ENCODE measurements at places on chromosomes 11 and 22.

DNA sequence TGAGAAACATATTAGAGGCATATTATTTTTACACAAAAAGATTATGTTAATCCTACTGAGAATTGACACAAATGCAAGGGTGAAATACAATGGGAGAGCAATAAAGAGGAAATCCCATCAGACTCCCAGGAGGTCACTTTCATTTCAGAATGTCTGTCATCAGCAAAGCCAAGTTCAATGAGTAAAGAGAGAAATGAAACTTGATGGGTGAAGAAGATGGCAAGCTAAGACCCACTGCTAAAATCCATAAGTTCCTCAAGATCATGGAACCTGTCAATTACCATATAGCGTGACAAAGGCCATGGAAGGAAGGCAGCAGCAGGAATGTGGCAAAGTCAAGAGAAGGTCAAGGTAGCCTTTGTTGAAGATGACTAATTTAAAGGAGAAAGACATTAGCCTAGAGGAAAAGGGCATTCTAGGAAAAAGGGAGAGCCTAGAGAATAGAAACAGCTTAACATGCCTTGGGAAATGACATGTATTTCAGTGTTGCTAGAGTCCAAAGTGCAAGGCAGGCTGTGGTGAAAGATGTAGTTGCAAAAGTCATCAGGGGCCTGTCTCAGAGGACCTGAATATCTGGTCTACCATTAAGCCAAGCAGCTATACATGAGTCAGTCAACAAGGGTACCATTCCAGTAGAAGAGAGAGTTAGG is 43.1 kb downstream of the FAM168A start:
- no peak for DNase-seq

GRCh38 chr11:69923641-69924307 is 104.6 kb upstream of the FGF3 start:
- no peak for DNase-seq

DNA sequence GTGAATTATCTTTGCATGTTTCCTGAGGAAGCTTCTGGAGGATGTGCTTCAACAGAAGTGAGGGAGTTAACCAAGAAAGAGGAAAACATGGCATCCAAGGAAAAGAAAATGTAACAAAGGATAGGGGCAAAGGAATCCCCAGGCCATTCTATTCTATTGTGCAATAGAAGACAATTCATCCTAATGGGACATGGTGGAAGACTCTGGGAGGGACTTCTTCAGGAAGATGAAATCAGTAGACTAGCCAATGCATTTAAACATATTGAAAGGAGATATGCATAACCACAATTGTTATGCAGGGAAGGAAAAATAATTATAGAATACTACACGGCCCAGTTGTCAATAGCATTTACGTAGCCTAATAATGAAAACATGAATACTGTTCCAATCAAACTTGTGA is 55.7 kb downstream of the THAP12 start:
- DNase-seq = no peak

DNA sequence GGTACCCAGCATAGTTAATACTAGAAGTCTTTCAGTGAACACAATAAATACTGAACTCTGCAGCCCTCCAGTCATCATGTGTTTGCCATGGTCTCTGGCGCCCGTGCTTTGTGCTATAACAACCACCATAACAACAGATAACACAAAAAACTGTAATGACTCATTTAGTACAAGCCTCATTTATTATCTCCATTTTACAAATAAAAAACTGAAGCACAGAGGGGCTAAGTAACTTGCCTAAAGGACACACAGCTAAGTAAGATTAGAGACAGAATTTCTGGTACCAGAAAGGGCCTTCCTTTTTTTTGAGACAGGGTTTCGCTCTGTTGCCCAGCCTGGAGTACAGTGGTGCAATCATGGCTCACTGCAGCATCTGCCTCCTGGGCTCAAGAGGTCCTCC is 19.5 kb downstream of the RBFOX2 start:
- DNase-seq = no peak

DNA sequence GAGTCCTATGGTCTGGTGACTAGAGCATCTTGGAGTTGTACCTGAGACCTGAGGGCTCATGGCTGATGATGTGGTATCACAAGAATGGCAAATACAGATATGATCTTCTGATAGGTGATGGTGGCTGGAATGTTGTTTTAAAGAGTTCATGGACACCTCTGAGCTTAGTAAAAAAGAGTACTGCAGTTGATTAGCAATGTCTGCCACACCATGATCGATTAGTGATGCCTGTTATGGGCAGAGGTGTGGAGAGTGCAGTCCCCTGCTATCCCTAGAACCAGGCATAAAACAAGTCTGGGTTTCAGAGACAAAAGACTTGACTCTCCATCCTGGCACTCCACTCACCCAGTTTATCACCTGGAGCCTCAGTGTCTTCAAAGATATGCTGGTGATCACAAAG is 1.4 kb upstream of the BATF2 start:
- no peak for DNase-seq

- no peak for DNase-seq
These were observed 108.9 kb upstream of the DDI1 start for GRCh38 chr11:103927535-103927934.

DNA sequence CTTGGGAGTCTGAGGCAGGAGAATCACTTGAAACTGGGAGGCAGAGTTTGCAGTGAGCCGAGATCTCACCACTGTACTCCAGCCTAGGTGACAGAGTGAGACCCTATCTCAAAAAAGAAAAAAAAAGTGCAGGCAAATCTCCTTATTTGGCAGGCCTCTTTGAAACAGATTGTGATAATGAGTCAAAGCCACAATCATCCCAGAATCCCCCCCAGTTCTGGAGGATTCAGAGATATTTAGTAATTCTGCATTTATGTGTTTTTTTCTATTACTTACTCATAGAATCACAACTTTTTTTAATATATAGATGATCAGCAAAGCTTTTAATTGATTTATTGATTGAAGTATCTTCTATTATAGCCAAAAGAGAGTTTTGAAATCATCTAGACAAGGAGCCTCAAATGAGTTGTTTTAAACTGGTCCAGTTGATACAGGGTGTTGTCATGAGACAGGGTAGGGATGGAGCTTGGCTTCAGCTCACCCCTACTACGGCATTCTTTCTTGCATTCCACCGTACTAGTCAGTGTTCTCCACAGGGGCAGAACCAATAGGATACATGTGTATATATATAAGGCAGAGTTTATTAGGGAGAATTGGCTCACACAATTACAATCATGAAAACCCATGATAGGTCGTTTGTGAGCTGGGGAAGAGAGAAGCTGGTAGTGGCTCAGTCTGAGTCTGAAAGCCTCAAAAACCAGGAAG is 39.3 kb upstream of the SORL1 start:
- no peak for DNase-seq

- peak; percentile 87 for DNase-seq
These were observed 12.1 kb downstream of the HPS4 start for GRCh38 chr22:26471522-26471921.

GRCh38 chr11:38274031-38274430 is 1676.0 kb upstream of the RAG2 start:
- DNase-seq = no peak

- no peak for DNase-seq
These were observed 587.0 kb downstream of the DLG2 start for GRCh38 chr11:85040166-85040565.

All from epithelial cell of proximal tubule (primary cell).